Stomach (tissue), 19 donors: ENCODE measurements at places on chromosomes 16 and 17. TPM values are rescaled to one million over a fixed set of nuclear protein-coding genes. Genes with fewer than 3 reads are reported as not detected.

DNA sequence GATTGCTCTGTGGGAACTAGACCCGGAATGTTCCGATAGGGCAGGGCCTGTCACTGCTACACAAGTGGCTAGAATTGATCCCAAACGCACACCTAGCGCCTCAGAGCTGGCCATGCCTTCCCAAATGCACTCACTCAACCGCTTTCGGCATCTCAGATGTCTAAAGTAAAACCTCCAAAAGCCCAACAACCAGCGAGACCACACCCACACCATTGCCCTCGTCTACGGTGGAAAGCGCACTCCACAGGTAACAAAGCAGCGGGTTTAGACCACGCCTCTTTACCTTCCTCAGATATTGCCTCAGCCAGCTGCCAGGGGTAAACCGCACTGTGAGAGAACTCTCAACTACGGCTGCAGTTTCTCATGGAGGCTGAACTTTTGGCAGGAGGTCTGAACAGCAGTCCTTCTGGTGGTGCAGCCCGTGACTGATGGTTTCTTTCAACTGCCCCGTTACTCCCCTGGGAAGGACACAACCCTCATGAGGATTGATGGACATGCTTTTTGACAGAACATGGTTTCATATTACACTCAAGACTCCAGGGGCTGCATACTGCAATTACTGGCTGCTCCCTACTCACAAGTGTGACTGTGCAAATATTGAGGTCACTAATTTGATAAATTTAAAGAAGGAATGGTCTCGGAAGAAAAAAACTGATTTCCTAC, 34.5 kb downstream of the USP7 start:
- H3K27ac ChIP-seq = no peak overlapping the region
- no peaks in the 10 kb centered on the region for H3K27me3 ChIP-seq
- peaks cover 26% of the 10 kb centered on the region for H3K4me1 ChIP-seq
- no peak for DNase-seq
- H3K4me3 ChIP-seq = no peak overlapping the region
- peaks cover 9% of the 10 kb centered on the region for H3K36me3 ChIP-seq

DNA sequence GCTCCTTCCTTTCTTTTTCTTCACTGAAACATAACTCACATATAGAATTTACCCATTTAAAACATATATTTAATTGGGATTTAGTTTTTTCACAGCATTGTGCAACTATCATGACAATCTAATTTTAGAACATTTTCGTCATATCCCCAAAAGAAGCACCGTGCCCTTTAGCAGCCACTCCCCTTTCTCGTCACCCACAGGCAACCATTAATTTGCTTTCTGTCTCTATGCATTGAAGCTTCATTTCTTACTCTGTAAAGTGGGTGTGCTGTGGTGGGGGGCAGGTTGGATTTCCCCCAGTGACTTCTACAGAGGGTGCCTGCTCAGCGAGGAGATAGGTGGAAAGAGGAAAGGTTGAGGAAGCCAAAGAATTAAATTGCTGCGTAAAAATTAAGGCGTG, 35.8 kb downstream of the MRC2 start:
- H3K36me3 ChIP-seq = no peaks in the 10 kb centered on the region
- no peak overlapping the region for H3K27ac ChIP-seq
- H3K27me3 ChIP-seq = no peaks in the 10 kb centered on the region
- DNase-seq = no peak
- H3K4me3 ChIP-seq = no peak overlapping the region

DNA sequence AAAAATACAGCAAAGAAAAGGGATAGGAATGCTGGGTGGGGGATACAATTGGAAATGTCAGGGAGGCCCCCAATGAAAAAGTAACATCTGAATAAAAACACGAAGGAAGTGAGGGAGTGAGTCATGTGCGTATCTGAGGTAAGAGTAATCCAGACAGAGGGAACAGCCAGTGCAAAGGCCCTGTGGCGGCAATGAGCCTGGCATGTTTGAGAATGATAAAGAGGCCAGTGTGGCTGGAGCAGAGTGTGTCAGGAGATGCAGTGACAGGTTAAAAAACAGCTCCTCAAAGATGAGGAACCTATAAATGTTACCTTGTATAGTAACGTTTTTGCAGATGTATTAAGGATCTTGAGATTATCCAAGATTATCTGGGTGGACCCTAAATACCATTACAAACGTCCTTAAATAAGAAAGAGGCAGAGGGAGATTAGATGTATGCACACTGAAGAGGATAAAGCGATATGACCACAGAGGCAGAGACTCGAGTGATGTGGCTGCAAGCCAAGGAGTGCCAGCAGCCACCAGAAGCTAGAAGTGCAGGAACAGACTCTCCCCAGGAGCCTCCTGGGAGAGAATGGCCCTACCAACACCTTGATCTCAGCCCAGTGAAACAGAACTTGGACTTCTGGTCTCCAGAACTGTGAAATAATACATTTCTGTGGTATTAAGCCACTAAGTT, 17.8 kb upstream of the SLC35B1 start:
- H3K4me3 ChIP-seq = no peak overlapping the region
- peaks cover 12% of the 10 kb centered on the region for H3K4me1 ChIP-seq
- H3K36me3 ChIP-seq = no peaks in the 10 kb centered on the region
- no peaks in the 10 kb centered on the region for H3K27me3 ChIP-seq
- DNase-seq = no peak

The CFAP119 gene
- not detected for total RNA-seq

GRCh38 chr17:75575197-75575596, 12.4 kb upstream of the MYO15B start:
- peaks cover 17% of the 10 kb centered on the region for H3K4me1 ChIP-seq
- H3K4me3 ChIP-seq = no peak overlapping the region
- DNase-seq = no peak
- H3K27ac ChIP-seq = no peak overlapping the region

DNA sequence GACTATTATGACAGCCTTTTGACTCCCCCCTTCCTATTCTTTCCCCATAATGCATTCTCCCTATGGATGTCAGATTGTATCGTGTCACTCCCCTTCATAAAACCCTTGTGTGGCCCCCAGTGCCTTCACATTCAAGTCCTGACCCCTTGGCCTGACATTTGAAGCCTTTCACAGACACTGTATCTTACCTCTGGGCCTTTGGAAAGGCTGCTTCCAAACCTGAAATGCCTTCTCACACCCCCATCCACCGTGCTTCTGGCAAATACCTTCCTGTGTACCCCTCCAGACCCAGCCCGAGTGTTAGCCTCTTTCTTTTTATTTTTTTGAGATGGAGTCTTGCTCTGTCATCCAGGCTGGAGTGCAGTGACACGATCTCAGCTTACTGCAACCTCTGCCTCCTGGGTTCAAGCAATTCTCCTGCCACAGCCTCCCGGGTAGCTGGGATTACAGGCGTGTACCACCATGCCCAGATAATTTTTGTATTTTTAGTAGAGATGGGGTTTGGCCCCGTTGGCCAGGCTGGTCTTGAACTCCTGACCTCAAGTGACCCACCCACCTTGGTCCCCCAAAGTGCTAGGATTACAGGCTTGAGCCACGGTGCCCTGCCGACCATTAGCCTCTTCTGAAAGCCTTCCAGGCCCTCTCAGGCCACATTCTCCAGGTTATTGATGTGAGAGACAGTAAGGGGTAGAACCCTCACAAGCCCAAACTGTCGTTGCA, 2.1 kb downstream of the ARMC5 start:
- DNase-seq = no peak
- no peaks in the 10 kb centered on the region for H3K27me3 ChIP-seq
- peaks cover 47% of the 10 kb centered on the region for H3K36me3 ChIP-seq
- peak overlapping the region; percentile 100 for H3K27ac ChIP-seq

The CHP2 gene
- total RNA-seq = not detected

GRCh38 chr16:67780847-67781564, 25.4 kb downstream of the RANBP10 start:
- H3K36me3 ChIP-seq = no peaks in the 10 kb centered on the region
- H3K27me3 ChIP-seq = no peaks in the 10 kb centered on the region
- no peak overlapping the region for H3K27ac ChIP-seq
- peak; percentile 44 for DNase-seq

DNA sequence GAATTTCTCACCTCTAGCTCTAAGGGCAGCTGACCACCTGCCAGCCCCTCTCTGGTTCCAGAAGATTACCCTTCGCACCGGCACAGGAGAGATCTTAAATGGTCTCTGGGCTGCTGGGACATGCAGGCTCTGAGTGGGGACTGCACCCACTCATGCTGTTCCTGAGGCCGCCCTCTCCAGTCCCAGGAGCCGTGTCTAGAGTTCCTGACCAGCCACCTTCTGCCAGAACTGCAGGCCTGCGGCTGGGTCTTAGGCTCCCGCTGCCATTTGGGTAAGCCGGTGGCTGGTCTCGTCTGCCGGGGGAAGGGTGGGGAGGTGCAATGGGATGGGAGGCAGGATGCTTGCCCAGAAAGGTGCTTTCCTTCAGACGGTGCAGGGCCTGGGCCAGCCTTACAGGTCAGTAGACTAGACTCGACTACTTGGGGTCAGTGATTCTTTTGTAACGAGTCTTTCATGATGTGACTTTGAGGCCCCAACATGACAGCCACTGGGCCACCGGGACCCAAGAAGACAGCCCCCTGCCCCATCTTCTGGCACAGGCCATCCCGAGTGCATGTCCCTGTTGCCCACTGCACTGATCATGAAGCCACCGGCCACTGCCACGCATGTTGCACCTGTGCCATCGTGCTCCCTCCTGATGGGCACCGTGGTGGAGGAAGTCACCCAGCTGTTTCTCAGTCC, 26.4 kb downstream of the B9D1 start:
- H3K36me3 ChIP-seq = no peaks in the 10 kb centered on the region
- no peaks in the 10 kb centered on the region for H3K27me3 ChIP-seq
- peaks cover 17% of the 10 kb centered on the region for H3K4me1 ChIP-seq
- no peak for DNase-seq
- H3K4me3 ChIP-seq = no peak overlapping the region
- H3K27ac ChIP-seq = no peak overlapping the region

The CHRNE gene
- total RNA-seq = 0.45 TPM

- no peak overlapping the region for H3K27ac ChIP-seq
- no peaks in the 10 kb centered on the region for H3K36me3 ChIP-seq
- no peak overlapping the region for H3K4me3 ChIP-seq
These were observed 91.4 kb downstream of the GRIN2A start for GRCh38 chr16:10090816-10091215.

DNA sequence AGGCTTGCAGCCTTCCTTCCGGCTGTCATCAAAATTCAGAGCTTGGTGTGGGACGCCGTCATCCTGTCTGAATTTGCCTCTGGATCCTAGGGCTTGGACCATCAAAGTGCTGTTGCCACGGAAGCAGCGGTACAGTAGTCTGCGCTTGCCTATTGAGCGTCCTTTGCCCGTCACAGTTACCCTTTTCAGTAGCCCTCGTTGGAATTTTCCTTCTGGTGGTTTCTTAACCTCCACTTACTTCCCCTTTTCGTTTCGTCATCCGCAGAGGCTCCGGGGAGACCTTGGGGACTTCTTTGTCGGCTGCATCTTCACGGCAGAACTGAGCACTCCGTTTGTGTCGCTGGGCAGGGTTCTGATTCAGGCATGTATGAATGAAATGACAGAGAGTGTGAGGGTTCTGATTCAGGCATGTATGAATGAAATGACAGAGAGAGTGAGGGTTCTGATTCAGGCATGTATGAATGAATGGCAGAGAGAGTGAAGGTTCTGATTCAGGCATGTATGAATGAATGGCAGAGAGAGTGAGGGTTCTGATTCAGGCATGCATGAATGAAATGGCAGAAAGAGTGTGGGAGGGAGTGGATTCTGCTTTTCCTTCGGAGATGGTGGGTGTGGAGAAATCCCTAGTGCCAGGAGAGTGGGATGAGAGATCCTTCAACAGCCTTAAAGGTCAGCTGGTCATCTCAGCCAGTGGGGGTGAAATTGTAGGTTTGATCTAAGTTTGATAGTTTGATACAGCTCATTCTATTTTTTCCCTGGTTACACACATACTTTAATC, 8.0 kb downstream of the TLCD3A start:
- H3K27ac ChIP-seq = no peak overlapping the region
- H3K36me3 ChIP-seq = peaks cover 92% of the 10 kb centered on the region
- no peaks in the 10 kb centered on the region for H3K4me1 ChIP-seq
- H3K27me3 ChIP-seq = no peaks in the 10 kb centered on the region
- no peak for DNase-seq

DNA sequence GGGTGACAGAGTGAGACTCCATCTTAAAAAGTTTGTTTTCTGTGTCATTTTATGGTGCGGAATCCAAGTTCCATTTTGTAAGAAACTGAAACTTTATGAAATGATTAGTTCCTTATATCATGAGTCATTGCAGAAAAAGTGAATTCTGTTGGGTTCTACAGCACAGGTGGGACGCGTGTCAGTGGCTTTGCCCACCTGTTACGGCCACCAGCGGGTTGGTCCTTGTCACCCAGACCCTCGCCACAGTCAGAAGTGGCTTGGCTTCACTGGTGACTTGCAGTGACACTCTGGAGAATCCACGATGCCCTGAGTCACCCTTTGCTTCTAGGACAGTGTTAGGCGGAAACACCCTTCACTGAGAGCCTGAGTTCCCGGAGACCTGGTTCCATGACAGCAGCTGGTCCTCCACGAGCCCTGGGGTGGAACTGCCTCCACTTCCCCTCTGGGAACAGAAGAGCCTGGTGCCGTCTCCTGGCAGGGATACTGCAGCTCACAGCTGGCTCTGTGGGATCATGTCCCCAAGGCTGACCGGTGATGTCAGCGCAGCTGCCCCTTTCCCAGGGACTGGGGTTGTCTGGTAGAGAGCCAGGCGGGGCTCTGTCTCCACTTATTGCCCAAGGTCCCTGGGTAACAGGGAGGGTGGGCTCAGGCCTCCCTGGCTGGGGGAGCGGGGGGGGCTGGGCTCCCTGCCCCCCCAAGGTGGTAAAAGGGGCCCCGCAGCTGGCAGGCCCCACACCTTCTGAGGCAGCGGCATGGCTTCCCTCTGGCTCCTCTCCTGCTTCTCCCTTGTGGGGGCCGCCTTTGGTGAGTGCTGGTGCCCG, at the start of gene CTRB1:
Gene CTRB1, plus strand, starts transcription at position 733 of the 821 bp plus-strand sequence. Its CDS starts 20 bp downstream, at position 753.
- no peaks in the 10 kb centered on the region for H3K27me3 ChIP-seq
- peak; percentile 67 for DNase-seq
- H3K4me3 ChIP-seq = no peak within 1 kb of the TSS
- no peak within 1 kb of the TSS for H3K27ac ChIP-seq
- peaks cover 9% of the 10 kb centered on the region for H3K4me1 ChIP-seq
- no peaks in the 10 kb centered on the region for H3K36me3 ChIP-seq

The CSH1 gene
- not detected for total RNA-seq

DNA sequence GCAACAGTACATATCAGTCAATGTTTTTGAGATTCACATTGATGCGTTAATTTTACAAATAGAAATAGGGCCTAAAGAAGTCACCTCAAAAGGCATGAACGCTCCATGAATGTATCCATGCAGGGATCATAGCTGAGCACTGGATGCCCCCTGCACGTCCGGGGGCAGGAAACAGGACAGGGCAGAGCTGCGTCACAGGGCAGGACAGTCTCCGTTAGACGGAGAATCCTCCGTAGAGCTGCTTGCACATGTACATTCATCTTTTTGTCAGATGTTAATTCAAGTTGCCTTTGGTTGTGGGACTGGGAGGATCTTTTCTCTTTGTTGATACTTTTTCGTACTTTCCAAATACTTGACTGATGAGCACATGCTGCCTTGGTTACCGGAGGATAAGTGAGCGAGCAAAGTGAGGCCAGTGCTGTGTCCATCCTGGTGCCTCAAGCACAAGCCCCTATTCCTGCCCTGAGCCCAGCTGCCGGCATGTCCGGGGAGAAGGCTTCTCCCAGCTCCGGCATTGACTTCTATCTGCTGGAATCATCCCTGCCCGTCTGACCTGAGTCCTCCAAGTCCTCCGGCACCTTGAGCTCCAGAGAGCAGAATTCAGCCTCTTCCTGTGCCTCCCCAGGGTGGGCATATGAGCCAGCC, 15.0 kb downstream of the GAA start:
- H3K4me3 ChIP-seq = no peak overlapping the region
- no peaks in the 10 kb centered on the region for H3K27me3 ChIP-seq
- H3K36me3 ChIP-seq = peaks cover 50% of the 10 kb centered on the region
- H3K4me1 ChIP-seq = no peaks in the 10 kb centered on the region
- no peak overlapping the region for H3K27ac ChIP-seq
- no peak for DNase-seq

GRCh38 chr17:64779376-64780095, 117.4 kb upstream of the SMURF2 start:
- H3K27me3 ChIP-seq = peaks cover 45% of the 10 kb centered on the region
- H3K27ac ChIP-seq = no peak overlapping the region
- H3K4me3 ChIP-seq = peak overlapping the region; percentile 61
- H3K36me3 ChIP-seq = peaks cover 25% of the 10 kb centered on the region

The ALOX15 gene
- total RNA-seq = 1.2 TPM
